NCI-H460 (cell line): ENCODE measurements at places on chromosomes 1 and 21. TPM values are rescaled to one million over a fixed set of nuclear protein-coding genes. Genes with fewer than 3 reads are reported as not detected.

Gene MROH9
- not detected in 2 replicates for total RNA-seq

- no peak for DNase-seq
These were observed 78.3 kb downstream of the NIBAN1 start for GRCh38 chr1:184896000-184896399.

- DNase-seq, result no peak
These were observed 364.8 kb downstream of the CEP170 start for GRCh38 chr1:242890192-242890741.

GRCh38 chr1:89364954-89365550 is 1.2 kb downstream of the GBP6 start:
- DNase-seq, result no peak

Gene GJB4
- total RNA-seq, result not detected in 2 replicates

GRCh38 chr1:53666566-53666965 is 72.4 kb downstream of the GLIS1 start:
- DNase-seq, result no peak

- DNase-seq, result no peak
These were observed 106.0 kb downstream of the PCNX2 start for GRCh38 chr1:233189526-233189925.

DNA sequence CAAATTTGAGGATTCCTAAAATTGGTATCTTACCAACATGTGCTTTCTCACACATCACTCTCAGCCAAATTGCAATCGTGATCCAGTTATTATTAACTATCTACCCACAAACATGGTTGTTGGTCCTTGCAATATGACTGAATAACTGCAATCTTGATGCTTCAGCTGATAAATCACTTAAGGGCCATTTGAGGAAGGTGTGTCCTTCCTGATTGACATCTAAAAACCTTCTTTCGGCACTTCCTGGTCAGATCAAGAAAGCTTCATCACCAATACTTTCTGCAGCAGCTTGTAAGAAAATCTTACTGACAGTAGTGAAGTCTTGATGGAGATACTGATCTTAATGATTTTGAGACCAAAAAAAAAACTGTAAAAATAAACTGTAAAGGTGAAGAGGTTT is 48.5 kb upstream of the KCTD3 start:
- no peak for DNase-seq

DNA sequence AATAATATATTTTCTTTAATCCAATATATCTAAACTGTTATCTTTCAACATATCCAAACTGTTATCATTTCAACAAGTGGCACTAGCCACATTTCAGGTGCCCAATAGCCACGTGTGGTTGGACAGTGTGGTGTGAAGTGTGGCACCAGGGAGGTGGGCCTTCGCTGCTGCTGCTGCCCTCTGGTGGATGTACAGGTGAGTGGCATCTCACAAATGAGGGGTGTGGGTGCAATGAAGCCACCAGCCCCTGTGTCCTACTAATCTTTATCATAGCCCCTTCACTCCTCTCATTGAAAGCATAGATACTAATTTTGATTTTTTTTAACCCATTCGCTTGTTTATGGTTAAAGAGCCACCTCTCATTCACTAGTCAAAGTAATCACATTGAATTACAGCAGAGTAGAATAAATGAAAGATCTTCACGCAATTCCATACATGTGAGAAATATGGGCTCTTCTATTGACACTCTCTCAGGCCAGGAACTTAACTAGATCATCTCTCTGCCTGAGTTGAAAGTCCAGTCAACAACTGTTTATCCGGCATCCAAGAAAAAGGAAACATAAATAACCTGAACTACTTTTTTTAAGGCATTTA is 499.2 kb downstream of the OMA1 start:
- DNase-seq, result no peak

- DNase-seq, result peak; percentile 99
These were observed at the start of gene SCYL3 for GRCh38 chr1:169893645-169894423. TSS of gene SCYL3 (minus strand) at chr1:169893896. CDS start at chr1:169888840, 5,056 bp downstream.

Gene SH3GLB1
- total RNA-seq, result 22.1 and 25.0 TPM in 2 replicates

DNA sequence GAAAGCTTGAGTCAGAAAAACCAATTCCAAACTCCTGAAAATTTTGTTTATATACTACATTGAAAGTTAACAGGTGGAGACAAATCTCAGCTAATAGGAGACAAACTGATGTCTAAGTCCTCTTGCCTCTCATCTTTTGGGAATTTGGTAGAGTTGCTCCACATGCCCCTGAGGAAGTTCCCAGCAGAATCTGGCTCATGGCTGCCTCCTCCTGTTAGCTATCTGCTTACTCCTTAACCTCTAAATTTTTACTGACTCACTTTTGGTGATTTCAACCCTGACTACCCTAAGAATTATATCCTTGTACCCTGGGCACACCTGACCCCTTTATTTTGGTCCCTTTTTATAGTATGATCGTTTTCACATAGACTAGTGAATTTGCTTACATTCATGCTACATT is 633.7 kb upstream of the USP24 start:
- no peak for DNase-seq

DNA sequence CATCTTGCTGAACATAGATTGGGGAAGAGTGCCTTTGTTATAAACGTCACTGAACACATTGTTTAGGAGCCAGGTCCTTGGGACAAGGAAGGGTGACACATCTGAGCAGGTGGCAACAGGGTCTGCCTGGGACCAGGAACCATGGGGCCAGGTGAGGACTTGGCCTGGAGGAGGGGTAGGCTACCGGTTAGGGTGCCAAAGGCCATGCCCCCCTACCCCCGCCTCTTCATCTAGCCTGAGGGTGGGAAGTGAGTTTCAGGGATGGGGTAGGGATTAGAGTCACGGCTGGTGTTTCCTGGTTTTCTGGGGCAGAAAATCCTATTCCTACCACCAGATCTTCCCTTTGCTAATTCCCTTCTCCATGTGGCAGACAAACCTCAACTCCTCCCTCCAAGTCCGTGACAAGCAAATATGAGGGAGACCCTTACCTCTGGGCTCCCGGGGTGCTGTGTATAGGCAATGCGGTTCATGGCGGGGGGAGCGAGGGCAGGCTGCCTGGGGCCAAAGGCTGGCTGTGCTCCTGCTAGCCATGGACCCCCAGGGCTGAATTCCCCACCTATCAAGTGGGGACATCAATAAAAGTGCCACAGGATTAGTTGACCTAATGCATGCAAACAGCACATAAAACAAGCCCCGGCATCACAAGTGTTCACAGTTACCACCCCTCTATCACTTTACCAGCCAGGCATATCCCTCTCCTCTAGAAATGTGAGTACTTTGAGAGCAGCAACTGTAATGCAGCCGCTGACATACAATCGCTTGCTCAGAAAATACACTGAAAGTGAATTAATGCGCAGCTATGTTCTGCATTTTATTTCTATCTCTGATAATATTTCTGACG is 14.5 kb downstream of the CD247 start:
- DNase-seq, result no peak

GRCh38 chr1:25737130-25737529 is 62.9 kb upstream of the SELENON start:
- no peak for DNase-seq

GRCh38 chr1:178898401-178898800 is 27.5 kb upstream of the ANGPTL1 start:
- no peak for DNase-seq

DNA sequence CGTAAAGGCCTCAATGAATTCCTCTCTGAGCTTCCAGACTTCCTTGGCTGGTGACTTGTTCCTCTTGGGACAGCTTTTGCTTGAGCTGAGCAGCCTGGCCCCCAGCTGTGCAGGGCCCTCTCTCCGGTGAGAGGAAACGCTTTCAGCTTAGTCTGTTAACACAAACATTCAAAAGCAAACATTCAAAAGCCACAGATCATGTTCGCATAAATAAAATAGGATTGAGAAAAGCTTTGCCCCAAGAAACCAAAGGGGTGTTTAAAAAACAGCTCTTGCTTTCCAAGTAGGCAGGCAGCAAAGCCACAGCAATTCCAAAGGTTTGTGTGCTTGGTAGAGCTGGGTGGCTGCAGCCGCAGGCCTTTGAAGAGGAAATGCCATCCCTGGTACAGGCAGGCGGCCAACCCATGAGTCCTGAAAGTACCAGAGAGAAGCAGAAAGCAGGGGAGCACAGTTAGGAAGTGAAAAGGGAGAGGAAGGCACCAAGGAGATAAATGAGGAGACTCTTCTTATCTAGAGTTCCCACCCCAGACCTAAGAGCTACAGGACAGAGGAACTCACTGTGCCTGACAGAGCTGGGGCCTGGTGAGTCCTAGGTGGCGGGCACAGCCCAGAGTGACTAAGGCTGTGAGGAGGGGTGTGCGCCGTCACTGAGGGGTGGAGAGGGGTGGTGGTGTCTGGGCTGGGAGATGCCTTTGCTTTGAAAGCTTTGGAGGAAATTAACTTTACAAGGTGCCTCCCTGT is 48.4 kb downstream of the CCN1 start:
- DNase-seq, result peak; percentile 49

DNA sequence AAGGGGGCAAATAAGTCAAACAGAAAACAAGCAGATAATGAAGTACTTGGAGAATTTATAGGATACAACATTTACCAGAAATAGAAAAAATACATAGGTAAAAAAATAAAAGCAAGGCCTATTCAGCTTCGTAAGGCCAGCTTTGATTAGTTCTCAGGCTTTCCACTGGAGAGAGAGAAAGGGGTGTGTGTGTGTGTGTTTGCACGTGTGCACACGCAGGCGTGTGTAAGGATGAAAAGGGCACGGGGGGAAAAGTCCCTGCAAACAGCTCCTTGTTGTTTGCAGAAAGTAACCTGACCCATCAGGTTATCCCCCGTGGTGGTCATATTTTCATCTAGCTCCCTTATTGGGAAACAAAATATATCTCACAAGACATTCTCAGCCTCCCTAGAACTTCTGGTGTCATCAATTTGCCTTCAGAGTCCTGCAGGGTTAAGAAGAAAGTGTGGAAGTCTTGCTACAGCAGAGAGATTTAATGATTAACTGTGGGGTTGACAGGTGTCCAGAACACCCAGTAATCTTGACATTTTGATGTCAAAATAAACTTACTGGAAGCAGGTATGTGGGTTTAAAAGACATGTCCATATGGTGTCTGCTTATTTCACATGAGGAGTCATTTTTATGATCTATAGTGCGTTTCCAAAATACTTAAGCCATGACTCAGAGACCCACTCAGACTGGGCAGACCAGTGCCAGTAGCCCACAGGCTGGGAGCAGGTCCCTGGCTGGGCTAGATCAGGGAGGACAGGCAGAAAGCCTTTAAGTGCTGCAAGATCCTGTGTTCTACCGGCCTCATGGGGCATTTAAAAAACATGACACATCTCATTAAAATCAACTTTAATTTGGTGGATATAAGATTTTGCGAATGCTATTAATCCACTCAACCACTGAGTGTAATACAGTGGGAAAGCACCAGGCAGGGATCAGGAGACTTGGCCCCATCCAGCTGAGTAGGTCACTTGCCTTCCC is 487.6 kb upstream of the CAMK1G start:
- DNase-seq, result no peak

GRCh38 chr1:113153116-113153803 is 80.3 kb downstream of the LRIG2 start:
- DNase-seq, result no peak

Gene ACADM
- 42.9 and 50.0 TPM in 2 replicates for total RNA-seq

DNA sequence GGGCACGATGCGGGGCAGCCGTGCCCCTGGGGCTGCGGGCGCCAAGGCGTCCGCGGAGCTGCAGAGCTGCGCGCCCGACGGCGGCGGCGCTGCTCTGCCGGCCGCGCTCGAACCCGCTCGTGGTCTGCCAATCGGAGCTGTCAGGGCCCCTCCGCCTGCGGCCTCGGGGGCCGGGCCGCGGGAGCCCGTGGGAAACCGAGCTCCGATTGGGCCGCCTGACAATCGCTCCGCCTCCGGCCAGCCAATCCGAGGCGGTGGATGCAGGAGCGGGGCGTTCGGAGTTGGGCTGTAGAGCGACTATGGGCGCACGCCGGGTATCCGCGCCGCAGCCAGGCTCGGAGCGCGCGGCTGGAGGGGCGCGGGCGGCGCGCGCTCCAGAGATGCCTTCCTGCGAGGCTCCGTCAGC is 100.5 kb upstream of the SOD1 start:
- peak; percentile 87 for DNase-seq

DNA sequence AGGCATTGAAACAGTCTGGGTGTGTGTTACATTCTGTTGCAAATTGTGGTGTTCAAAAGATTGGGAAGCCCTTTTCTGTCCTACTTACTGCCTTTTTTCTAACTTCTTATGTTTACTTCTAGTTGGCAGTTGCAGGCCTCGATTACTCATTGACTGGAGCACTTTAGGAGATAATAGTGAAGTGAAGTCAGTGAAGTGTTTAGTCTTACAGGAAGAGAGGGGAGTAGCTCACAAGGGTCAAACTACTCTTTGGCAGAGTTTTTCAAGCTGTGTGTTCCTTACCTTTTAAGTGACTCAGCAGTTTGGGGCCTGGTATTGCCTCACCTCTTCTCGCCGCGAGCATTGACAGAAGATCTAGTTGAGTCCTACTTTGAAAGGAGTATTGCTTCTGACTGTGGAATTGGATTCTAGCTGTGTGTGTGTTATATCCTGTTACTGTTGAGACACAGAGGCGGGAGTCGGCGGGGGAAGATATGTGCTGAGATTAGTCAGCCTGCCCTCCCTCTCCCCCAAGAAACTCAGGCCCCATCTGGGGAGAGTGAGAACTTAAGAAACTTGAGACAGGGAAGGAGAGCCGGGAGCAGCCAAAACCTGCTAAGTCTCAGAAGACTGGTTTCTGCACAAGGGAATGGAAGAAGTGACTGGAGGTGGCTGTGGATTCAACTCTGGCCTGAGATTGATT is 19.3 kb downstream of the AHCYL1 start:
- DNase-seq, result peak; percentile 53

- DNase-seq, result no peak
These were observed 496.4 kb downstream of the SETD4 start for GRCh38 chr21:35563885-35564451.

DNA sequence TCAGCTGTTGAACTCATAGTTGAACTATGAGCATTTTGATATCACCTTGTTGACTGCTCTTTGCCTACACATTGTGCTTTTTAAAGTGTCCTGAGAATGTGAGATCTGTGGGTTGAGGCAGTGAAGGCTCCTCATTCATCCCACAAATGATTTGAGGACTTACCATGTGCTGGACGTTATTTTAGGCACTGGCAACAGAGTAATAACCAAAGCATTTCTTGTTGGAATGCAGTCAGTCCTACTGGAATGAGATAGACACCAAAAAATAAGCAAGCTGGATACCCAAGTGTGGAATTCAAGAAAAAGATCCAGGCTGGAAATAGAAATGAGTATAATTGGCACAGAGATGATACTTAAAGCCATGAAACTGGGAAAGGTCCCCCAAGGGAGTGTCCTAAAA is 73.4 kb downstream of the ZP4 start:
- no peak for DNase-seq

Gene CCDC190
- not detected in 2 replicates for total RNA-seq
